ENCODE measurements at places on chromosomes 1 and 21.

DNA sequence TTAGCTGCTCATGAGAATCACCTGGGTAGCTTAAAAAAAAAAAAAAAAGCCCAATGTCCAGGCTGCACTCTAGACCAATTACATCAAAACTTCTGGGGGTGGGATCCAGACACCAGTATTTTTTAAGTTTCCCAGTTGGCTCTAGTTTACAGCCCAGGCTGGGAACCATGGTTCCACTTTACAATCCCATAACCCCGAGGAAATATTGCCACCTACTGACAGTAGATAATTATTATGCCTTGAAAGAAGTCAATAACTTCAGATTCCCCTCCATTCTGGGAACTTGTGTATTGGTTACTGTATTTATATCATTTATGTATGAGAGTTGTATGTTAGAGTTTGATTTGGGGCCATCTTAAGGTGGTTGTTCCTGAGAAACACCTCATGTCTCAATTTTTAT lies 100.2 kb downstream of the SPATA46 start:
- DNase-seq, result peak; percentile 52

DNA sequence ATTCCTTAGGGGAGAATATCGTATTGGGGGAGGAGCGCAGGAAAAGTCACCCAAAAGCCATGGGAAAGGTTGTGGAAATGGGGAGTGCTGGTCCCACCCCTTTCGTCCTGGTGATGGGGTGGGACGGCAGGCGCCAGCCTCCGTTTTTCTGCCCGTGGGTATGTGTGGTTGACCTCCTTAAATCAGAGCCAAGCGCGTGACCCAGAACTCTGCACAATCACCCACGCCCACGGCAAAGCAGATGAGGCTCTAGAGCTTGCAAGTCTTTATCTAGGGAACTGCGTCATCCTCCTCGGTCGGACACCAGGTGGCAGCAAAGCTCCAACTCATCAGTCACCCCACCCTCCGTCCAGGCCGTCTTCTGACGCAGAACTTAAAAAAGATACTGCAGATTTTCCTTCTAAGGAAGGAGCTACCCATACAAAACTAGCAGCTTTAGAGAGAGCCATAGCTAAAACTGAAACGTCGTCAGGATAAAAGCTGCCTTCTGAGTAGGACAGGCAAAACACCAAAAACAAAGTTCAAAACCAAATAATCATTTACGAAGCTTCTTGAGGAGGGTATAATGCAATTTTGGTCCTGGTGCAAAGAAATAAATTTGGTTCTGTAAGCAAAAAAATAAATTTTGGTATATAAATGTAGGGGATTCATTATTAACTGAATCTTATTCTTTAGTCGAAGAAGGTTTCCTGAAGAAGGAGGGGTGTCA lies 62.0 kb downstream of the TBX19 start:
- peak; percentile 88 for DNase-seq

DNA sequence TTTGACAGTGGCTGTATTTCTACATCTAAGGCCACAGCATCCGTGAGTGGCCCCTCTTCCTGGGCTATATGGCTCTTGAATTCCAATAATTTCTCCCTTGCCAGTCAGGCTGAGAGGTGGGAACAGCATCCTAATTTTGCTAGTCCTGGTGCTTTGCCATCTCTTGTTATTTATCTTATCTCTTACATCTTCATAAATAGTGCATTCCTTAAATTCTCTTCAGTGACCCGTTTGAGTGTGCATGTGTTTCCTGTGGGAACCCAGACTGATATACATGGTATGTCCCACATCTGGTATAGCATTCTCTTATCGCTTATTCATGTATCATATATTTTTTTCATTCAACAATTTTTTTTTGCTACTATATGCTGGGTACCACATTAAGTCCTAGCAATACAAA lies 9.9 kb downstream of the S100A11 start:
- DNase-seq, result no peak

DNA sequence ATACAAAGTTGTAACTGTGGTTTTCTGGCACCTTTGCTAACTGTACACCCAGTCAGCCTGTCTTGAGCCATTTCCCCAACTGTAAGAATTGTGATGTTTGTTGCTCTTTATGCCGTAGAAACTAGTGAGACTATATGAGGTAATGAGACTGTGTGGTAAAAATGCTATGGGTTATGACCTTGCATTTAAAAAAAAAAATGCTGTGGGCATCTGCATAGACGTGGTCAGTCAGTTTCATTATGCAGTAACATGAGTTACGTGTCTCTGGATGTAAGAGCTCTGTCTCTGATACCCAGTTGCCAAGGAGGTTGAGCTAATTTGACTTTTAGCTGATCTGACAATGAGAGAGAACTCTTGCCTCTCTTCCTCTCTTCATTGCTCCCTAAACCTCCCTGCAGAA lies 80.6 kb upstream of the LAMC2 start:
- DNase-seq, result no peak

DNA sequence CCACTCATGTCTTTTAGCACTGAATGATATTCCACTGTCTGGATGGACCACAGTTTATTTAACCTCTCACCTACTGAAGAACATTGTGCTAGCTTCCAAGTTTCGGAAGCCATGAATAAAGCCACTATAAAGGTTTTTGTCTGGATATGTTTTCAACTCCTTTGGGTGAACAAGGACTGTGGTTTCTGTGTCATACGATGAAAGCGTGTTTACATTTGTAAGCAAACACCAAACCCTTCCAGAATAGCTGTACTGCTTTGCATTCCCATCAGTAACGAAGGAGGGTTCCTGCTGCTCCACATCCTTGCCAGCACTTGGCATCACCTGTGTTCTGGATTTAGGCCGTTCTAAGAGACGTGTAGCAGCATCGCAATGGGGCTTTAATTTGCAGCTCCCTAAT lies 10.7 kb upstream of the ARHGEF16 start:
- DNase-seq, result no peak

GRCh38 chr1:23984417-23985186 lies 4.5 kb upstream of the SRSF10 start:
- DNase-seq, result peak; percentile 82

GRCh38 chr1:12587981-12588640 lies 29.9 kb downstream of the DHRS3 start:
- DNase-seq, result no peak

- no peak for DNase-seq
Observed at GRCh38 chr1:44238660-44239059, 25.4 kb downstream of the DMAP1 start.

GRCh38 chr1:117825414-117825813 lies 104.0 kb downstream of the GDAP2 start:
- DNase-seq, result no peak

DNA sequence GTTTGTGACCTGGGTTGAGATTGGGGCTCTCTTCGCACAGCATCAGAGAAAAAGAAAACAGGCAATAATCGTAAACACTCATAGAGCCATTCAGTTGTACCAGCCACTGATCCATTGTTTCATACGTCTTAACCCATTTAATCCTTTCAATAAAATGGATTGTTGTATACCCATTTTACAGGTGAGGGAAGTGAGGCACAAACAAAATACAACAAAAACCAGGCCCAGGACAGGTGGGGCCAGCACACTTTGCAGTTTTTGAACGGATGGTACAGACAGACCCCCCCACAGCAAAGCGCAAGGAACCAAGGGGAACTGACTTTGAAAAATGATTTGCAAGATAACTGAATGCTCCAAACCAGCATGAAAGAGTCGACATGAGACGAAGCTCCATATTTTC lies 4.3 kb upstream of the FHAD1 start:
- DNase-seq, result no peak

DNA sequence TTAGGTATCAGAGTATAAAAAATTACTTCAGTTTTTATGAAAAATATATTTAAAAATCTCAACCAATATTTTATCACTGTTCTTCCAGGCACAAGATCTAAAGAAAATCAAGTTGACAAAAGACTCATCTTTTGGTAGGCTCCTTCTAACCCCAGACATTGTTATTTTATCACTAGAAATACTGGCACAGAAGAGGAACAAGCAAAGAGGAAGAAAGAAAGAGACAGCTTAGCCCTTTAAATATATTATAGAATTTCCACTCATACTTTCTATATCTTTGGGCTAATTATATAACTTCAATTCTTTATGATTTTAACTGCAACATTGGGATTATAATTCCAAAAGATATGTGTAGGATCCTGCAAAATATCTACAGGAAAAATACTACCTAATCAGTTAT lies 32.4 kb downstream of the SPTA1 start:
- no peak for DNase-seq

DNA sequence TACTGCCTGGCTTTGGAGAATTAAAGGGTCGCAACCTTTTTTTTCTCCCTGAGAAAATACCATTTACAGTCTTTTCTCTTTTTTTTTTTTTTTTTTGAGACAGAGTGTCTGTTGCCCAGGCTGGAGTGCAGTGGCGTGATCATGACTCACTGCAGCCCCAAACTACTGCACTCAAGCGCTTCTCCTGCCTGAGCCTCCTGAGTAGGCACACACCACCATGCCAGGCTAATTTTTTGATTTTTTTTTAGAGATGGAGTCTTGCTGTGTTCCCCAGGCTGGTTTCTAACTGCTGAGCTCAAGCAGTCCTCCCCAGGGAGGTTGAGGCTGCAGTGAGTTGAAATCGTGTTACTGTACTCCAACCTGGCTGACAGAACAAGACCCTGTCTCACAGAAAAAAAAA lies 24.6 kb downstream of the UBE4B start:
- DNase-seq, result no peak

DNA sequence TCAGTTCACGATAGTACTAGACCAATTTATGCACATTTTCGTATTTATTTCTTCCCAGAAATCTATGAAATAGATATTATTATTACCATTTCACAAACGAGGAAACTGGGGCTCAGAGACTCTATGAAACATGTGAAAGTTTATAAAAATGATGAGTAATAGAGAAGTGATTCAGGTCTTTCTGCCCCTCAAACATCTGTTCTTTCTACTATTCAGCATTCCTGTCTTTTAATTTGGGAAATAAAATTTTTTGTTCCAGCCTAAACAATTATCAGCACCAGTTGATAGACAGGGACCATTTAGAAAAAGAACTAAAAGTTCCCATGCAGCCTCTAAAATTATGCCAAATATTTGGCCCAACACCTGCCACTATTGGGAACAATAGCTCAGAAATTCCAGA lies 585.1 kb downstream of the PTPRC start:
- DNase-seq, result no peak

GRCh38 chr1:200302192-200302920 lies 107.5 kb downstream of the ZNF281 start:
- peak; percentile 43 for DNase-seq

GRCh38 chr1:87167157-87167789 lies 161.4 kb upstream of the LMO4 start:
- no peak for DNase-seq

DNA sequence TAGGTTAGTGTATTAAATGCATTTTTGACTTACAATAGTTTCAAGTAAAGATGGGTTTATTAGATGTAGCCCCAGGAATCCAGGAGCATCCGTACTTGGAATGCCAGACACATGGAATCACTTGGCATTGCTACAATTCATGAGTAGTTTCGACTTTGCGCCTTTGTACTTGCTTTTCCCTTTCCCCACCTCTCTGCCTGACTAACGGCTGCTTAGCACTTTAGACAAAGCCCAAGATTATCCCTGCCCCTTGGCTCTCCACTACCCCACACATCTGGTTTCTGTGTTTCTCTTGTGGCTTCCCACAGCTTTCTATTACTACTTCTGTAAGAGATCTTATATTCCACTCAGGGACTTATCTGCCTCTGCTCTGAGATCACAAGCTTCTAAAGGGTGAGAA lies 397.7 kb upstream of the POU3F1 start:
- DNase-seq, result no peak

All from hematopoietic multipotent progenitor cell treated with erythropoietin and hydrocortisone succinate and interleukin-3 and kit ligand, for 8 days (in vitro differentiated cells).